ENCODE measurements at places on chromosomes 2 and 18.

GRCh38 chr2:163571423-163572102 is 164.2 kb downstream of the FIGN start:
- DNase-seq: no peak

DNA sequence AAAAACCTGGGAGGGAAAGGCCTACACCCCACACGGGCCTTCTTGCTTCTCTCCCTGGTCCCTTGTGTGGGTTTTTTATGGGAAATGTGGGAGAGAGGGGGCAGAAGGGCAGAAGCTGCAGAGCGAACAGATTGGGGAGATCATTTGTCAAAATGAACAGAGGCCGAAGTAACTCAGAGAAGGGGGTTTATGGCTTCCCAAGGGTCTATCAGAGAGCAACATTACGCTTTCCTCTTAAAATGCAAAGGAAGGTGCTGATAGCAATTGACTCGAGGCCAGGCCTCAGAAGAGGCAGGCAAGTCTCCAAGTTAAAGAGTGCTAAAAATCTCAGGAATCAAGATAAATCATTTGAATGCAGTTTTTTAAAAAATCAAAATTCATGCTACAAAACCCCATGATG is 101.5 kb downstream of the SGPP2 start:
- DNase-seq: no peak

GRCh38 chr2:237911363-237912017 is 52.1 kb downstream of the RAMP1 start:
- no peak for DNase-seq

DNA sequence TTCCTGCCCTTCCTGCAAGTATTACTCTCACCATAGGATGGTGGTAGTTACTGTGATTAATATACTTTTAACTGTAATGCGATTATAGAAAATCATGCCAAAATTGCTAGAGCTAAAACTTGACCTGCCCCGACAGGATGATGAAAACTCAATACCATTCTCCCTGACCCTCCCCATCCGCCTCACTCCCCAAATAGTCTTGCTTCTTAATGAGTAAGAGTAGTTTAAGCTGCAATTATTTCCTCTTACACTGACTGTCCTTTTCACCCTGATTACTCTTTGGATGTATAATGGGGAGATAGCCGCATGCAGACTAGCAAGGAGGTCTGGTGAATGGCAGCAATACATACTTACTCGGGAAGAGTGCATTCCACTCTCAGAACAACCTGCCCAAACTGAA is 269.6 kb upstream of the SIX3 start:
- DNase-seq: no peak

DNA sequence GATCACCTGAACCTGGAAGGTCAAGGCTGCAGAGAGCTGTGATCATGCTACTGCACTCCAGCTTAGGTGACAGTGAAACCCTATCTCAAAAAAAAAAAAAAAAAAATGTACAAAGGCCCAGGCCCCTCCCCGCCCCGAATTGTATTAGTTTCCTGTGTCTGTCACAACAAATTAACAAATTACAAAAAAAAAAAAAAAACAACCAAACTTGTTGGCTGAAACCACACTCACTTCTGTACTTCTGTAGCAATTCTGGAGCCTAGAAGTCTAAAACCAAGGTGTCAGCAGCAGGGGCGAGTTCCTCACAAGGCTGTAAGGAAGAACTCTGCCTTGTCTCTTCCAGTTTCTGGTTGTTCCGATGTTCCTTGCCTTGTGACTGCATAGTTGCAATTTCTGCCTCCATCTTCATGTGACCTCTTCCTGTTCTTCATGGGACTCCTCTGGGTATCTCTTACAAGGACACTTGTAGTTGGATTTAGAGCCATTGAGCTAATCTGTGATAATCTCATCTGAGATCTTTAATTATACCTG is 100.8 kb upstream of the ZSWIM2 start:
- DNase-seq: no peak

DNA sequence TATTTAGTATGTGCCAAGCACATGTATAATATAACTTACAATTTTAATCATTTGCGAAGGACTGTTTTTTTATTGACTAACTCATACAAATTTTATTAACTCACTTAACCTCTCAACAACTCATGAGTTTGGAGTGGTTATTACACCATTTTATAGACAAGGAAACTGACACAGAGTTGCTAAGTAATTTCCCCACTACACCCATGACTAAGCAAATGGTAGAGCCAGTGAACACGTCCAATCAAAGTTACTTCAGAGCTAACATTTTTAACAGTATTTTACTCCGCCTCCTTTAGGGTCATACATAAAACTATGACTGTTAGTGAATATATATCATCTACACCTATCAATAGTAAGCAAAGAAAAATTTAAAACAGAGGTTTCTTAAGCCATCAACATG is 556.7 kb upstream of the FSIP2 start:
- no peak for DNase-seq

DNA sequence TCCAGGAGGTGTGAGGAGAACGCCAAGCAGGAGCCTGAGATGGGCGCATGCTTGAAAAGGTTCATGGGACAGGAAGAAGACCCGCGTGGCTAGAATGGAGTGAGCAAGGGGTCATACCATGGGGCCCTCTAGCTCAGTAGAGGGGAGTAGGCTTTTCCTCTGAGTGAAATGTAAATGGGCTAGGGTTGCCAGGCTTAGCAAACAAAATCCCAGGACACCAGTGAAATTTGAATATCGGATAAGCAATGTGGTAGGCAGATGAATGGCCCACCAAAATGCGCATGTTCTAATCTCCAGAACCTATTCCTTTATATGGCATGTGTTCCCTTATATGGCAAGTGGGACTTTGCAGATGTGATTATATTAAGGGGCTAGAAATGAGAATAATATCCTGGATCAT is 174.1 kb upstream of the CCDC68 start:
- DNase-seq: no peak

DNA sequence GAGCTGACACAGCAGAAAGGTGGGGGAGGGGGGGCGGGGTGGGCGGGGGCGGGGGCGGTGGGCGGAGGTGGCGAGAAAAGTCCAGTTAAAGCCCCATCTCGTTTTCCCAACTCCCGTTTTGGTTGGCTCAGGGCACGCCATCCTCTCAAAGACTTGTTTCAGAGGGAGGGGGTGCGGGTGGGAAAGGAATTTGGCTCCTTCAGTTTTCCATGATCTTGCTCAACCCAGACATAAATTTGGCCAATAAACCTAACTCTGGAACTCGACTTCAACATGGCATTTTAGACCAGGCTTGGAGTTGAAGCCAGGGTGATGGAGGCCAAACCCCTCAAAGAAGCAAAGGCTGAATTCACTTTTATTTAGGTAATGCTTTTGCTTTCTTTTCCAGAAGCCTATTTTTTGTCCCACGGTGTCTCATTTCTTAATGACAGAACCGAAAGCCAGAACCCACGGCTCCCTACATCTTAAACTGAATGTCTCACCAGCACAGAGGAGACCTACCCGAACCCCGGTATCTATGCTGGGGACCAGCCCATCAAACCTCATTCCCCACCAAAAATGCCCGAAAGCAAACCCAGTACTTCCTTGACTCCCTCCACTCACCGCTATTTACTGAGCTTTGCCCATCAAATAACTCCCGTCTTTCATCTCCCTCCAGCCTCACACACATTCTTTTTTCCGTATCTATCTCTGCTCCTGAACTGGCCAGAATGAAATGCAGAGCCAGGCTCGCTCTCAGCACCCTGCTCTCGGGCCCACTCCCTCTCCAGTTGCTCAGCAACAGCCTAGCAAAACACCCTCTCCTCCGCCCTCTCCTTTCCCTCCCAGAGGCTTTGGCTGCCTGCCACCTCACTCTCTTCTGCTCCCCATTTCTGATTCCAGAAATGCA is 4.3 kb downstream of the IGFBP5 start:
- DNase-seq: no peak

GRCh38 chr18:419541-420175 is 80.8 kb downstream of the COLEC12 start:
- no peak for DNase-seq

DNA sequence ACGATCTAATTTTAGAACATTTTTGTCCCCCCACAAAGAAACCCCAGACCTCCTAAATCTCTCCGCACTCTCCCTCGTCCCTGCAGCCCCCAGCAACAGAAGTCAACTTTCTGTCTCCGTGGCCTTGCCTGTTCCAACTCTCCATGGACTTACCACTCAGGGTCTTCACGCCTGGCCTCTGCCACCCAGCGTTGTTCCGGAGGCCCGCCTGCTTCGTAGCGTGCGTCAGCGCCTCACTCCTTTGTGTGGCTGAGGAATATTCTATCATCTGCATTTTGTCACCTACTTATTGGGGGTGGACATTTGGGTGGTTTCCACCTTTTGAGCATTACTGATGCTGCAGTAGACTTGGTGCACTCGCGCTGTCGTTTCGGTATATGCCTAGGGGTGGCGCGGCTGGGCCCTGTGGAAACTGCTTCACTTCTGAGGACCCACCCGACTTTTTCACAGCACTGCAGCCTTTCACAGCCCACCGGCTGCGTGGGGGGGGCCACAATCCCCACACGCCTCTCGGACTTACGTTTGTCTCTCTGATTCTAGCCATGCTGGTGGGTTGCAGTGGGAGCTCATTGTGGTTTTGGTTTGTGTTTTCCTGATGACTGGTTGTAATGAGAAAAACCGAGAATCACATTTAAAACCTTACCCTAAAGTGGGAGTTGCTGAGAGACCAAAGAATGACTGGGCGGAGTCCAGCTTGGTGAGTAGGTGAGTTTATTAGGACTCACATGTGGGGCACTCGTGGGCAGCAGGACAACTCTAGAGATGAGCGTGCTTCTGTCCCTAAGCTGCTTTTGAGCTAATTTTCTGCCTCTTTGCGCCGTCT is 1.4 kb upstream of the HSBP1L1 start:
- DNase-seq: peak; percentile 64

GRCh38 chr2:196745711-196746110 is 53.8 kb downstream of the GTF3C3 start:
- DNase-seq: no peak

GRCh38 chr2:227834916-227835650 is 21.4 kb downstream of the CCL20 start:
- no peak for DNase-seq

GRCh38 chr2:29367986-29368658 is 252.9 kb downstream of the CLIP4 start:
- DNase-seq: no peak

DNA sequence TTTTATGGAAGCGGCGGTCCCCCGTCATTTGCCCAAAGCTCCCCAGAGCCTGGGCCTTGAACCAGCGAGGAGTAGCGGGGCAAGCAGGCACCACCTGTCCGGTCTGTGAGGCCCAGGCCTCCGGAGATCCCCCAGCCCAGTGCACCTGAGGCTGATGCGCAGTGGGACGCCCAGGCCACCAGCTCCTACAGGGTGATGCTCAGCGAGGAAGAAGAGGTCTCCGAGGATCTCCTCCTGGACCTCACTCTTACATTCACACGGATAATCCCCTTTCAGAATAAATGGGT is 220.2 kb downstream of the NDUFA10 start:
- no peak for DNase-seq

DNA sequence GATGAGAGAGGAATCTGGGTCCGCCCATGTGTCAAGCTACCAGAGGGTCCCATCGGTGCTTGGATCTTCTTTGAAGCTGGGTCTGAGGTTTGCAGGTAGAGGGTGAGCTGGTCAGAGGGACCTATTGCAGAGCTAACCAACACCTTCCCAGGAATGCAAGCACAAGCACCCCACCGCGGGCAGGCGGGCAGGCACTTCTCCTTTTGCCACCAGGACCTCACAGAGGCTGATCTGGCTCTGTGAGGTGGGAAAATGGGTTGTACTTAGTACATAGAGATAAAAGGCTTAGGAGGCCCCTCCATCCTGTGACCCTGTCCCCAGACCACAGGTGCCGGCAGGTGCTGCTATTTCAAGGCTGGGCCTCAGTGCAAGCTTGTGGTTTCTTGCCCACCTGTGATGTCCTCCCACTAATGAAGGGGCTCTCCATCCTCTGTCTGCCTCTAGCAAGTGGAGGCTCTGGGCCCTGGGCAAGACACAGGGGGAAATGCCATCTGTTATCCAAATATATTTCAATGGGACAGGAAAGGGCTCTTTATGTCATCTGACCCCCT is 31.4 kb upstream of the IL37 start:
- no peak for DNase-seq

DNA sequence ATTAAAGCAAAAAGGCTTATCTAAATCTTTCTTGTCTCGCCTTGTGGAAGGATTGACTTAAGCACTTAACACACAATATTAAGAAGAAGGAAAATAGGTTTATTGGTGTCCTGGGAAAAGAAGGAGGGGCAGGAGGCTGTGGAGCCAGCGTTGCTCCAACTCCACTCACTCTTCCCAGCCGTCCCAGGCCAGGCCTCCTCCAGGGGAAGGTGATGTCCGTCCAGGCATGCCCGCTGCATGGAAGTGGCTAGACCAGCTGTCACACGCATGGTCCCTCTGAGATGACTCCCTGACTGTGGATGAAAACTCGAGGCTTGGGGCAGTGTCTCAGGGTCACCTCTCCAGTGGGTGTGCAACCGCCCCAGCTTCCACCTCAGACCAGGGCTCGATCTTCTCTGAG is 281.1 kb downstream of the GALR1 start:
- DNase-seq: no peak

DNA sequence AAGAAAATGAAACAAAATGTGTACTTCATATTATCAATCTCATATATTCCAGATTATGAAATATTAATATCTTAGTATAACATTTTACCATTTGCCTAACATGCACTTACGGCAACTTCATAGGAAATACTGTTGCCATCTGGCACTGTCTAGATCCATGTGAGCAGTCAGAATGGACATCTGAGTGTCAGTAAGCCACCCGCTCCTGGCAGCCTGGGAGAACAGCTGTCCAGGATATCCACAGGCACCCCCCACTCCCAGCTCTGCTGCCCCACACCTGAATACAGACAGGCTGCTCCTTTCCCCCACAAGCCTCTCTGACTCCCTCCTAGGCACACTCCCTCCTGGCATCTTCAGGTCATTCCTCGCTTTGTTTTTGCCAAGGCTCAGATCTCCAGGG is 127.0 kb downstream of the GAREM1 start:
- DNase-seq: no peak

DNA sequence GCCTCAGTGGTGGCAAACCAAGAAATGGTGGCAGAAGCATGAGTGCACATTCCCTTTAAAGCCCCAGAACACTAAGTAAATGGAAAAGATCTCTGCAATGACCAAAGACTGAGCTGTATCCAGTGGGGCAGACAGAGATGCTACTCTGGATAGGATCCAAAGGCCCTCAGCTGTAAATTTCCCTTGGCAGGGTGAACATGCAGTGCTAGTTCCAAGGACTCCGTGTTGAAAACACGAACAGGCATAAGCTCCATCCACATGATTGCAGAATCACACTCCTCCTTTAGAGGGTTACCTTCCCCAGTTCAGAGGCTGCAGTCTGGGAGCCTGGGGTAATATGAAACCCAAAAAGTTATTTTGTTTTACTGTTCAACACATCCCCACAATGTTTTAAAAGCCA is 98.6 kb upstream of the KLF7 start:
- DNase-seq: no peak

- peak; percentile 14 for DNase-seq
These were observed 14.9 kb upstream of the SNED1 start for GRCh38 chr2:240983361-240983995.
